Naive thymus-derived CD4-positive, alpha-beta T cell (primary cell): ENCODE measurements at places on chromosomes 1 and 21. TPM values are rescaled to one million over a fixed set of nuclear protein-coding genes. Genes with fewer than 3 reads are reported as not detected.

DNA sequence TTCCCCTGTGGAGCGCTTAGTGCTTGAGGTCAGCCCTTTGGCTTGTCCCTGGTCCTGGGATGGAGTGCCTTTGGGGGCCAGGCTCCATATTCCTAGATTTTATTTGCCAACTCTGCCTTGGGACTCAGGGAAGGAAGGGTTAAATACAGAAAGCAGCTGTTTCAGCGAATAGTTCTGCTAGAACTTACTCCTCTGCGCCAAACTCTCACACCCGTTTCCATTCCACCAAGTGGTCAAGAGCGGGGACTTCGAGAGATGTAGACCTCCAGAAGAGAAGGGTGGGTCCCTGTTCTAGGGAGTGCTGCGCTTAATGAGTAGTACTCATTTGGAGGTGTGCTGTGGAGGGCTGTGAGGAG is 704 bp upstream of the TOMM40L start:
- no peaks in the 10 kb centered on the region for H3K36me3 ChIP-seq
- peaks cover 8% of the 10 kb centered on the region for H3K4me1 ChIP-seq
- peak overlapping the region; percentile 42 for H3K27ac ChIP-seq
- no peak for DNase-seq
- no peaks in the 10 kb centered on the region for H3K27me3 ChIP-seq

GRCh38 chr1:77536813-77537212 is 145.6 kb downstream of the ZZZ3 start:
- H3K36me3 ChIP-seq = no peaks in the 10 kb centered on the region
- no peak overlapping the region for H3K4me3 ChIP-seq
- DNase-seq = no peak
- H3K4me1 ChIP-seq = peaks cover 4% of the 10 kb centered on the region

- H3K4me3 ChIP-seq = no peak overlapping the region
- no peaks in the 10 kb centered on the region for H3K4me1 ChIP-seq
- no peak overlapping the region for H3K27ac ChIP-seq
- no peaks in the 10 kb centered on the region for H3K36me3 ChIP-seq
- no peaks in the 10 kb centered on the region for H3K27me3 ChIP-seq
- DNase-seq = no peak
These were observed 54.4 kb upstream of the SCAF4 start for GRCh38 chr21:31786164-31786920.

GRCh38 chr21:38861056-38861455 is 55.3 kb downstream of the ETS2 start:
- no peak overlapping the region for H3K4me3 ChIP-seq
- H3K27ac ChIP-seq = no peak overlapping the region
- DNase-seq = no peak
- H3K4me1 ChIP-seq = no peaks in the 10 kb centered on the region

- H3K36me3 ChIP-seq = no peaks in the 10 kb centered on the region
- peak overlapping the region; percentile 95 for H3K4me3 ChIP-seq
- DNase-seq = peak; percentile 89
- H3K27me3 ChIP-seq = no peaks in the 10 kb centered on the region
- H3K27ac ChIP-seq = peak overlapping the region; percentile 91
These were observed 722 bp upstream of the TUT4 start for GRCh38 chr1:52553362-52554266.

- no peaks in the 10 kb centered on the region for H3K27me3 ChIP-seq
- no peak overlapping the region for H3K27ac ChIP-seq
- DNase-seq = no peak
- no peaks in the 10 kb centered on the region for H3K4me1 ChIP-seq
These were observed 5.0 kb downstream of the PRELP start for GRCh38 chr1:203480525-203481084.

DNA sequence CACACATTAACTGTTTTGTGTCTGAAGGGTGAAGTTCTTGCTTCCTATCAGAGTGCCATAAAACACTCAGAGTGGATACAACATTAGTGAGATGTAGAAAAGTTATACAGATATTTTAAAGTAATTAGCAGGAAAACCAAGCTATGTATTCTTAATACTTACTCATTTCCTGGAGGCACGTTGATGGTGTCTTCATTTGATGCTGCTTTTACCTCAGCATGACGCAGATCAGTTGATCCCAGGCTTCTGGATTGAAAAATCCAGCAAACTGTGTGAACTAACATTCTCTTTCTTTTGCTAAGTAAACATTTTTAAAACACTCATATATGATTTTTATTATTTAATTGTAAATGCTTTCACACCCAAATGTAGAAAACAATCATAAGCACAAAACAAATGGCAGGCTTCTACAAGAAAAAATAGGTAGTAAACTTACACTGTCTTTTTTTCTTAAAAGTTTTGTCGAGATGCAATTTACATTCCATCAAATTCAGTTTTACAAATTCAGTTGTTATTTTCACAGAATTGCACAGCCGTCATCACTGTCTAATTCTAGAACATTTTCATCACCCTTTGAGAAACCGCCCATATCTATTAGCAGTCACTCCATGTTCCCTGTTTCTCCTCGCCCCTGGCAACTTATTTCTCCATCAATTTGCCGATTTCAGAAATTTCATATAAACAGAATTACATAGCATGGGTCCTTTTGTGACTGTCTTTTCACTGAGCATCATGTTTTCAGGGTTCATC is 198.9 kb downstream of the LRRC7 start:
- H3K36me3 ChIP-seq = no peaks in the 10 kb centered on the region
- H3K27me3 ChIP-seq = no peaks in the 10 kb centered on the region
- no peak overlapping the region for H3K4me3 ChIP-seq
- H3K4me1 ChIP-seq = no peaks in the 10 kb centered on the region

- no peak overlapping the region for H3K4me3 ChIP-seq
- H3K4me1 ChIP-seq = no peaks in the 10 kb centered on the region
- no peaks in the 10 kb centered on the region for H3K27me3 ChIP-seq
- no peak overlapping the region for H3K27ac ChIP-seq
- no peak for DNase-seq
- H3K36me3 ChIP-seq = no peaks in the 10 kb centered on the region
These were observed 24.0 kb upstream of the ADARB1 start for GRCh38 chr21:45050345-45050796.

DNA sequence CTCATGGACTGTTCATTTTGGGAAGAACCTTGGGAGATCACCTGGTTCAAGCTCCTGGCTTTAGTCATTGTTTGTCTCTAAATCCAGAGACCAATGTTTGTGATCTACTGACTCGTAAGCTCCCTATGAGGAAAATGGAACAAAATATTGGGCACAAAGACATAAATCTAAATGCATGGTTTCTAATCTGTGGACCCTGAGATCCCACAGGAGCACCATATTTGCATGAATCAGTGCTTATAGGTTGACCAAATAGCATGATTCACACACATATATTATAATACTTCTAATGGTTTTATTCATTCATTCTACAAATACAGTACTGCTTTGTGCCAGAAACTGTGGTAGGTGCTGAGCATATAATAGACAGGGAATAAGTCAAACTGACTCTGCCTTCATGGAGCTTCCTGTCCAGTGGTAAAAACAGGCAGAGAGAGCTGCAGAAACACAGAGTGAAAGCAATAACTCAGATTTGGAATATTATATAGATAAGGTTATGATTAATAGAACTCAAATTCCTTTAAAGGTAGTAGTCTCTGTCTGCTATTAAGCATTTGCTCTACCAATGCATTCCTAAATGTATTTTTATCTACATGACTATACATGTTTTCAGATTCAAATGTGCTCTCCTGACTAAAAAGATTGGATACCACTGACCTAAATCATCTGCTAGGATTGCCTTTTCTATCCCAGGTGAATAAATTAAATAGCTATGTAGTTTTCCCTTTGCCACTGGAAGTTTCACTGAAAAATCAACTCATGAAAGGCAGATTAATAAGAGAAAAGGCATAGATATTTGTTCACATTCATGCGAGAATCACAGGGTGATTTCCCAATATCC is 198.6 kb upstream of the CAMK1G start:
- DNase-seq = no peak
- no peaks in the 10 kb centered on the region for H3K4me1 ChIP-seq

GRCh38 chr1:148352470-148353053 is 130.5 kb downstream of the PPIAL4G start:
- DNase-seq = no peak
- H3K4me1 ChIP-seq = no peaks in the 10 kb centered on the region
- H3K27ac ChIP-seq = no peak overlapping the region
- no peak overlapping the region for H3K4me3 ChIP-seq

GRCh38 chr1:62826901-62827300 is 43.0 kb downstream of the ATG4C start:
- no peaks in the 10 kb centered on the region for H3K27me3 ChIP-seq
- no peak overlapping the region for H3K4me3 ChIP-seq
- H3K27ac ChIP-seq = no peak overlapping the region
- DNase-seq = no peak
- H3K4me1 ChIP-seq = no peaks in the 10 kb centered on the region
- peaks cover 7% of the 10 kb centered on the region for H3K36me3 ChIP-seq

GRCh38 chr1:109338091-109338490 is 31.3 kb upstream of the MYBPHL start:
- H3K4me1 ChIP-seq = no peaks in the 10 kb centered on the region
- H3K27ac ChIP-seq = no peak overlapping the region
- no peaks in the 10 kb centered on the region for H3K27me3 ChIP-seq

DNA sequence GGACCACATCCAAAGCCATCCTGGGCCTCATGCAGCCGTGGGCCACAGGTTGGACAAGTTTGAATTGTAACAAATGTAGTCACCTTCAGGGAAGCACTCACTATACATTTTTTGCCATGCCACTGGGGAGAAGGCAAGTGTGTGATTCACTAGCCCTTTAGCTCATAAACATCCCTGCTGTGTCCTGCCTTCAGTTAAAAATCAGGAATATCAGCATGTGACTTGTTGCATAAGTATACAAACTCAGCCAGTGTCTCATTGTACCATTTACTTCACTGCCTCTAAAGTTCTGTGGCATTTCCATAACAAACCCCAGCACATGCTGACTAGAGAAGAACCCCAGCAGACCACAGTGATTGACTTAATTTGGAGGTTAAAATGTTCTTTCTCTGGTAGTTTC is 142.0 kb upstream of the C1orf105 start:
- H3K27me3 ChIP-seq = no peaks in the 10 kb centered on the region
- H3K27ac ChIP-seq = no peak overlapping the region
- no peaks in the 10 kb centered on the region for H3K36me3 ChIP-seq
- no peak overlapping the region for H3K4me3 ChIP-seq

The ADCY10 gene
- 0.19 TPM for total RNA-seq

The CCDC17 gene
- total RNA-seq = 9.6 TPM

The SYT2 gene
- total RNA-seq = not detected

The HSD3B1 gene
- total RNA-seq = not detected

The FCRL2 gene
- total RNA-seq = 3.2 TPM

The CNKSR1 gene
- total RNA-seq = 2.4 TPM

The CTXND2 gene
- total RNA-seq = not detected

The LEFTY1 gene
- total RNA-seq = not detected

The FLG2 gene
- total RNA-seq = not detected

The CTH gene
- 5.1 TPM for total RNA-seq

The PCSK9 gene
- not detected for total RNA-seq
